GM12878 (cell line): ENCODE measurements at places on chromosomes 4 and X. TPM values are rescaled to one million over a fixed set of nuclear protein-coding genes. Genes with fewer than 3 reads are reported as not detected.

The ARHGAP36 gene
- total RNA-seq = not detected in 2 replicates

The TRPC5OS gene
- not detected in 2 replicates for total RNA-seq

The GK2 gene
- not detected in 2 replicates for total RNA-seq

The NPY1R gene
- not detected in 2 replicates for total RNA-seq

The PARM1 gene
- 41.4 and 43.2 TPM in 2 replicates for total RNA-seq

The TMEM35A gene
- not detected in 2 replicates for total RNA-seq

The ARHGEF6 gene
- 18.8 and 18.9 TPM in 2 replicates for total RNA-seq

The UGT2B15 gene
- total RNA-seq = 0.27 TPM in 1 of 2 replicates, not detected in the other

The ASB11 gene
- total RNA-seq = not detected in 2 replicates

The STATH gene
- total RNA-seq = not detected in 2 replicates

The ZMYM3 gene
- total RNA-seq = 27.4 and 28.1 TPM in 2 replicates

The BTC gene
- not detected in 2 replicates for total RNA-seq

The AKAP4 gene
- total RNA-seq = not detected in 2 replicates

The LAP3 gene
- 134 and 135 TPM in 2 replicates for total RNA-seq

The MAGEB1 gene
- not detected in 2 replicates for total RNA-seq

The GAGE12H gene
- total RNA-seq = not detected in 2 replicates

The MRFAP1 gene
- total RNA-seq = 105 TPM in 2 replicates

The ARL9 gene
- not detected in 2 replicates for total RNA-seq

The GUF1 gene
- total RNA-seq = 26.2 and 27.2 TPM in 2 replicates

The USP17L24 gene
- total RNA-seq = not detected in 2 replicates

The DHX15 gene
- 166 and 167 TPM in 2 replicates for total RNA-seq

The EVC gene
- 51.2 and 55.9 TPM in 2 replicates for total RNA-seq

The USP9X gene
- 47.9 and 55.6 TPM in 2 replicates for total RNA-seq

The GPC3 gene
- 0.58 and 0.82 TPM in 2 replicates for total RNA-seq

The TMEM31 gene
- total RNA-seq = not detected in 2 replicates

The FGFBP1 gene
- not detected in 2 replicates for total RNA-seq

The TDO2 gene
- total RNA-seq = 0.46 and 0.90 TPM in 2 replicates

The SPANXB1 gene
- total RNA-seq = not detected in 2 replicates

The INTS6L gene
- 14.2 and 16.6 TPM in 2 replicates for total RNA-seq

The C4orf50 gene
- total RNA-seq = 0.05 and 0.08 TPM in 2 replicates

The AFF2 gene
- total RNA-seq = not detected in 2 replicates

The HSD17B10 gene
- 165 and 179 TPM in 2 replicates for total RNA-seq

The STK32B gene
- not detected in 2 replicates for total RNA-seq

The CITED1 gene
- total RNA-seq = not detected in 2 replicates

The STARD8 gene
- total RNA-seq = 0.10 and 0.13 TPM in 2 replicates

The FAAH2 gene
- total RNA-seq = 0.97 and 1.5 TPM in 2 replicates

The AR gene
- 0.03 TPM in 1 of 2 replicates, not detected in the other for total RNA-seq

The ADH1A gene
- total RNA-seq = not detected in 2 replicates

The FDCSP gene
- not detected in 2 replicates for total RNA-seq

The FRMD7 gene
- not detected in 2 replicates for total RNA-seq

The CD38 gene
- 18.0 and 19.0 TPM in 2 replicates for total RNA-seq

The MAGEA2 gene
- not detected in 2 replicates for total RNA-seq

The MPP1 gene
- total RNA-seq = 15.7 and 19.6 TPM in 2 replicates

The ASMTL gene
- total RNA-seq = 46.6 and 46.8 TPM in 2 replicates

The TLR1 gene
- total RNA-seq = 22.4 and 22.9 TPM in 2 replicates

The TRIM61 gene
- total RNA-seq = 5.6 and 5.7 TPM in 2 replicates

The CSAG2 gene
- total RNA-seq = not detected in 2 replicates

The ERAS gene
- not detected in 2 replicates for total RNA-seq
